ENCODE measurements at places on chromosomes 7 and 10. TPM values are rescaled to one million over a fixed set of nuclear protein-coding genes. Genes with fewer than 3 reads are reported as not detected.

- DNase-seq, result no peak
These were observed 17.3 kb downstream of the SLC25A13 start for GRCh38 chr7:96304573-96304972.

KIAA1549 gene
- total RNA-seq, result 3.7 TPM

DNA sequence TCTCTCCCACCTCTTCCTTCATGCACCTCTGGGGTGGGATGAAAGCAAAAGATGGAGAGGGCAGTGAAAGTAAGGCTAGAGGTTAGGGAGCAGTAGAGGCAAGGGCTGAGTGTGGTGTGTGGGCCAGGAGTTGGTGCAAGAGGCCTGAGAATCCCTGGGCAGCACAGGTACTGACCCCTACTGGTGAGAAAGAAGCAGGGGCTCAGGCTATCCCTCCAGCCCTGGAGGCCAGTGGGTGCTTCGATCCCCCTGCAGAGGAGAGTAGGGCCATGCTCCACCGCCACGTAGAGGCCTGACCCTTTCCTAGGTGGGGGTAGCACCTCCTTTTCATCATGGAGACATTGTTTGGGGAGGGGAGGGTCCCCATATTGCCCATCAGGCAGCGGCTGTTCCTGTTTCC lies 9.8 kb downstream of the CDHR1 start:
- no peak for DNase-seq

- peak; percentile 87 for DNase-seq
These were observed 119.5 kb downstream of the CPED1 start for GRCh38 chr7:121107923-121108498.

- peak; percentile 82 for DNase-seq
These were observed 74.3 kb upstream of the GNAI1 start for GRCh38 chr7:80060218-80060806.

GRCh38 chr7:451255-452225 lies 68.1 kb downstream of the PDGFA start:
- no peak for DNase-seq

OPN1SW gene
- not detected for total RNA-seq

ITPRID1 gene
- total RNA-seq, result not detected

DNA sequence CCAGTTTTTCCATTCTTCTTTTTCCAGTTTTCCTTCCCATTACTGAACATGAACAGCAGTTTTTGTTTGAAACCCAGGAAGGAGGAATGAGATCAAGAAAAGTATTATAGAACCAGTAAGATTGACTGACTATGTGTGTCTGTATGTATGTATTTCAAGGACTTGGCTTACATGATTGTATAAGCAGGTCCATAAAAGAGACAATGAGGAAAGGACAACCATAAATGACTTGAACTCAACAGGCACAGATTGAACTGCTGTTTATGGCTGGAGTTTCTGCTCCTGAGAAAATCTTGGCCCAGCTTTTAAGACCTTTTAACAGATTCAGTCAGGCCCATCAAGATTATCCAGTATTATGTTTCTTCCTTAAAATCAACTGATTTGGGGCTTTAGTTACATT lies 39.1 kb downstream of the TMEM106B start:
- no peak for DNase-seq

ZKSCAN5 gene
- 9.1 TPM for total RNA-seq

GRCh38 chr10:73228247-73228646 lies 18.8 kb downstream of the DNAJC9 start:
- peak; percentile 18 for DNase-seq

JCAD gene
- total RNA-seq, result 27.9 TPM

VENTX gene
- total RNA-seq, result not detected

GRCh38 chr7:82258181-82258580 lies 185.4 kb downstream of the CACNA2D1 start:
- DNase-seq, result peak; percentile 12

DNA sequence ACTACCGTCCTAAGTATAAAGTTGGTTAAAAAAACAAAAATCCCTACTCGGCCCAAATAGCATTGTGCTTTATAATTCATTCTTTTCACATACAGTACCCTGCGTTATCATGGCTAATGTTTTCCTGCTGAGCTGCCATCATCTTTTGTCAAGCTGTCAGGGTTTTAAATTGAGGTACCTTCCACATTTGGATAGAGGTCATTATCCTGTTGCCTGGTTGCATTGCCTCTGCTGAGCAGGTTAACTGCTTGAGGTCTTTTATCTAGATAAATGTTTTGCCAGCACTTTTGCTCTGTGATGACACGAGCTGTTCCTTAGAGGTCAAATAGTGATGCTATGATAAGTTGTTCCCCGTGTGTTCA lies 94.4 kb upstream of the FZD1 start:
- no peak for DNase-seq

DNA sequence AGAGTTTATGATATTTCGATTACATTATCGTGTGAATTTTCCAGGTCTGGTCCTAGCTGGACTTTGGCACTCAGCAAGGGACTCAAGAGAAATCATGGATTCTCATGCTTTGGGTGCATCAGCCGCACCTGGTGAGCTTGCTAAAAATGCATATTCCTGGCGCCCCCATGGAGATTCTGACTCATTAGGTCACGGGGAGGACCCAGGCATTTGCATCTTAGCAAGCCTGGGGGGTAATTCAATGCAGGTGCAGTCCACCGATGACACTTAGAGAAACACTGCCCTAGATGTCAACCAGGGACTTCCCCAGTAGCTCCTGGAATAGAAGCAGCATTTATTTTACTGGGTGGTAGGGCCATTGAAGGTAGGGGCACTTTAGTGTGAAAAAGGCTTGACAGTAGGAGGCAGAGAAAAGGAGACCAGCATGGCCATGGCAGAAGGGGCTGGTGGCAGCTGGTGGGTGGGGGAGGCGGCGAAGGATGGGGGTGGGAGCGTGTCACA lies 29.9 kb upstream of the PDCD4 start:
- DNase-seq, result no peak

GRCh38 chr7:138033241-138033640 lies 31.4 kb upstream of the CREB3L2 start:
- no peak for DNase-seq

DNA sequence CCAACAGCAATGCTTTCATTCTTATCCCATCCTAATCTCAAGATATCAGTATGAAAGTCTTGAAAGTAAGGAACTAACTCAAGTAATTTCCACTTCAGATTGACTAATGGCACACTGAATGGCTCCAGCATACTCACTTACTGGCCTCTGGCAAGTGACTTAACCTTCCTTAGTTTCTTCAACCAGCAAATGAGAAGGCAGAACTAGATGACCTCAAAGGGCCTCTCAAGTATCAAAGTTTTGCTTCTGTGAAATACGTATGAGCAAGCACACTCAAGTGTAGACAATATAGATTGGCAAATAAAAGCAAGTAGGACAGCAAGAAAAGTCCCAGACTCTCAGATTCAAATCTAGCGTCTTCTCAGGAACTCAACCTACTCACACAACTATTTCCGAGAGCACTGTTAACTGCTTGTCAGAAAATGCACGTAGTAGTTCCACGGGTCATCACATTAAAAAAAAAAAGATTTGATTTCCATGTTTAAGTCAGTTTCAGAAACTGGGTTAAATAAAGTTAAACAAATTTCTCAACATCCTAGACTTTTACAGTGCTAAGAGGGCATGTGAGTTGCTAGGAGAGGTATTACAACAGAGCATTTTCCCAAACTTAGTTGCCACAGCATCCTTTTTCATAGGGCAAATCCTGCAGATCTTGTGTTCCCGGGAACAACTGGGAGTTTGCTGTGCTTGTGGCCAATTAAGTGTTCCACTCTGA lies 276.9 kb upstream of the KLF14 start:
- DNase-seq, result peak; percentile 65

DNA sequence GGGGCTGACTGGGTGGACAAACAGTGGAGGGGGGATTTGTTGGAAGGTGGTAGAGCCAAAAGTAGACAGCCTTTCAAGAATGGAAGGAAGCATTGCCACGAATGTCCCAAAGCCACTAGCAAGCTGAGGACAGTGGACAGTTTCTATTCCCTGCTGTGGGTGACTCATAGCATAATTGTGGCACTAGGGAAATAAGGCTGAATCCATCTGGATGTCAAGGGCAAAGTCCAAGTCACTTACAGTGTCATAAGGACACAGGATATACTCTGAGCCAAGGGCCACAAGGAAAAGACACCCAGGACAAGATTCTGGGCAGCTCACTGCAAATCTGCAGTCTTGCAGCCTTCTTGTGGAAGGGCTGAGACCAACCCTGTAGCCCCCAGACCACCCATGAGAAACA lies 79.7 kb downstream of the FRMPD2 start:
- DNase-seq, result no peak

COMTD1 gene
- total RNA-seq, result 16.3 TPM

DNA sequence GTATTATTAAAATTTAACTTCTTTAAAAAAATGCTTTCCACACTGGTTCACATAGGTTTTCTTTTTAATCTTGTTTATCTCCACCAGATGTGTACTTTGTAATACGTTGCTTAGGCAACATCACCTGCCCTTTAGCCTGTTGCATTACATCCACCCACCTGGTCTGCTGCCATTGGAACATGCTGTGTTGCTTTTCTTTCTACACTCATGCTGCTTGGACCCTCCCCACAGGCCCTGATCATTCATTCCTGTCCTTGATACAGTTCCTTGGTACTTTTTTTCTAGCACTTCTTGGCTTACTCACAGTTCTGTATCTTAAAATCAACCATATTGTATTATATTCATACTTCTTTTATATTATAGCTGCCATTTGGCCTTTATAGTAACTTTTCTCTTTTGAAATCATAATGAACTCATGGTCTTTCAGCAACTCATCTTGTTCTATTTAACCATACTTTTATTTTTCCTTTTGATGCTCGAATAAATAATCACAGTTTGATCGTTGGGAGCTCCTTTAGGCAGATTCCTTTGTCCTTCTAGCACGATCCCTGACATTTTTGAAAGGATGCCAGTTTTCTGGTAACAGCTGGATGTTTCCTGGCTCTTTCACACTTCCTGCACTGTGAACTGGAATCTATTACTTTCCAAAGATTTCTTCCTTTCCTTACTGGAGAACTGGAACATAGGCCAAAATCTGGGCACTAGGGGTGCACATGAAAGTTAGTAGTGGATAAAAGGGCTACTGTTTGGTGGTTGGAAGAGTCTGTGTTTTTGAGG lies 125.1 kb downstream of the CDK14 start:
- peak; percentile 92 for DNase-seq

DNA sequence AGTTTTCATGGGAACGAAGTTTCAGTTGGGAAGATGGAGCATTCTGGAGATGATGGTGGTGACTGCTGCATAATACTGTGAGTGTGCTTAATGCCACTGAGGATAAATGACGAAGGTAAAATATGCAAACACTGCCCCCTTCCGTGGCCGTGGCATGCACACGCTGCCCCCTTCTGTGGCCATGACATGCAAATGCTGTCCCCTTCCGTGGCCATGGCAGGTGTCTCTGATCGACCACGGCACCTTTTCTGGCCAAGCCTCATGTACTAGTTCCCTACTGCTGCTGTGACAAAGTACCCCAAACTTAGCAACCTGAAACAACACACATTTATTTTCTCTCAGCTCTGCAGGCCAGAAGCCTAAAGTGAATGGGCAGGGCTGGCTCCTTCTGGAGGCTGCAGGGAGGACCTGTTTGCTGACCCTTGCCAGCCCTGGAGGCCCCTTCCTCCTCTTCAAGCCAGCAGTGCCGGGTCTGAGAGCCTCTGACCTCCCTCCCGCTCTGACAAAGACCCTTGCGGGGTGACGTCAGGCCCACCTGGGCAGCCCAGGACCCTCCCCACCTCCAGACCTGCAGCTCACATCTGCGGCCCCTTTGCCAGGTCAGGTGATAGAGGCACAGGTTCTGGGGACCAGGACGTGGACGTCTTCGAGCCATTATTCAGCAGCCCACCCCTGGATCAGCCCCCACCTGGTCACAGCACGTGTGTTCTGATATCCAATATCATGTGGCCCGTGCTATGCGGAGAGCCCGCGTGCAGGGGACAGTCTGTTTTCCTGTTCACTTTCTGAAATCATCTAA lies 82.0 kb downstream of the MICALL2 start:
- no peak for DNase-seq

DNA sequence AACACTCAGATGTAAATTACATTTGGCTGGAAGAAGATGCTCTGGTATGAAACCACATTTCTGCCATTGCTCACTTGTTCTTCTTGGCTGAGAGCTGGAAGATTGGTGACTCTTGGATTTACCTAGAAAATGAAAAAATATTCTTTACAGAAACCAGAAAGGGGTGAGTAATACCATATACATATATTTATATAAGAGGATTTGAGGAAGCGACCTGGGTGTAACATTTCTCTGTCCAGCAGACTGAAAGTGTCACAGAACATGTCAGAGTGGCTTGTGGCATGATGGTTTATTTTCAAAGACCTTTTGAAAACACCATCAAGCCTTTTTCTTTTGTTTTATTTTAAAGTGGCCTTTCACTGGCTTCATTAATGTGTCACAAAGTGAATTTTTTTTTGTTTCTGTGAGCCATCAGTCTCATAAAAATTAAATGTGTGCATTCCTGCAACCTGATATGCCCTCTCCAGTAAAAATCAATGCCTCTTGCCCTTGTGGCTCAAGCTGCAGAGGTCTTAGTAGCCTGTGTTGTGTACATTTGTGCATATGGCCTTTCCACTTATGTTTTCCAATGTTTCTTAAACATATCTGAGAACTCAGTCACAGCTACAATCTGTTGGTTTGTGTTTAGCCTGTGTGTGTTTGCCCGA lies 23.5 kb downstream of the CREB5 start:
- DNase-seq, result no peak

CPA4 gene
- 29.6 TPM for total RNA-seq

TSPAN33 gene
- total RNA-seq, result not detected

DNA sequence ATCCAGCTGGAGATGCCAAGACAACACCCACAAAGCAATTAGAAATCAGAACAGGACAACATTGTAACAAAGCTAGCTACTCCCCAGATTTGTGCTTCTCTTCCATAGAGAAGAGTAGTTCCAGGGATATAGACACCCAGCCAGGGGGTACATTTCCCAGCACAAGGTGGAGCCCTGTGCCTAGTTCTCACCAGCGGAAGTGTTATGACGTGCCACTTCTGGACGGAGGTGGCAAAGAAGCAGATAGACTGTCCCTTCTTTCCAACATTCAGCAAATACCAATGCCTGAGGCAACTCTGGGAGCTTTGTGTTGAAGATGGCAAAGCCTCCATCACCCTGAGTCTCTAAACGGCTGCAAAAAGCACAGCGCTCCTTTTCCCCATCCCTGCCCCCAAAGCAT lies 23.4 kb upstream of the GSAP start:
- peak; percentile 31 for DNase-seq

SYT15 gene
- 0.41 TPM for total RNA-seq

Measured in fibroblast of the aortic adventitia (primary cell).